ENCODE measurements at places on chromosomes 1 and 21. TPM values are rescaled to one million over a fixed set of nuclear protein-coding genes. Genes with fewer than 3 reads are reported as not detected.

The KCNK2 gene
- total RNA-seq: 15.9 TPM

The CACHD1 gene
- total RNA-seq: 2.8 TPM

The SLFNL1 gene
- total RNA-seq: 0.87 TPM

The MATN1 gene
- total RNA-seq: not detected

The TMEM51 gene
- total RNA-seq: 7.9 TPM

The PLA2G5 gene
- total RNA-seq: not detected

The KCNA2 gene
- total RNA-seq: not detected

Measured in uterine smooth muscle cell (primary cell).